ENCODE measurements at places on chromosomes 7 and 10.

DNA sequence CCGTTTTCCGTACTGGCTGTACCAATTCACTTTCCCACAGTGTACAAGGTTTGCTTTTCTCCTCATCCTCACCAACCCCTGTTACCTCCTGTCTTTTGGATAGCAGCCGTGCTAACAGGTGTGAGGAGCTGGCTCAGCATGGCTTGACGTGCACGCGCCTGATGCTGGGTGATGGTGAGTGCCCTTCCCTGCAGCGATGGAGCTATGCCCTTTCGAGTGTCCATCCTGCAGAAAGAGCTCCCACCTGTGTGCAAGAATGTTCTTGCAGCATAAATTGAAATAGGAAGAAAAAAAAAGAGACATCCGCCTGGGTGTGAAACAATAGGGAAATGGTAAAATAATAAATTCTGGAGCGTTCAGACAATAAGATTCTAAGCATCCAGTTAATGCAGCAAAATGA is 9.5 kb upstream of the UBE3C start:
- no peak for DNase-seq

- DNase-seq = peak; percentile 8
These were observed 182.5 kb upstream of the COL1A2 start for GRCh38 chr7:94212160-94212559.

GRCh38 chr7:148790850-148791249 is 92.1 kb downstream of the CUL1 start:
- DNase-seq = no peak

GRCh38 chr7:141930211-141930610 is 14.0 kb downstream of the OR9A4 start:
- DNase-seq = no peak

DNA sequence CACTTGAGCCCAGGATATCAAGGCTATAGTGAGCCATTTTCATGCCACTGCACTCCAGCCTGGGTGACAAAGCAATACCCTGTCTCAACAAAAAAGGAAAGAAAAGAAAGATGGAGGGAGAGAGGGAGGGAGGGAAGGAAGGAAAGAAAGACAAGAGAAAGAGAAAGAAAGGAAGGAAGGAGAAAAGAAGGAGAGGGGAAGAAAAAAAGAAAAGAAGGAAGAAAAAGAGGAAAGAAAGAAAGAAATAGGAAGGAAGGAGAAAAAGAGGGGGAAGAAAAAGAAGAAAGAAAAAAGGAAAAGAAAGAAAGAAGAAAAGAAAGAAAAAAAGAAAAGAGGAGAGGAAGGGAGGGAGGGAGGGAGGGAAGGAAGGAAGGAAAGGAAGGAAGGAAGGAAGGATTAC is 321.5 kb upstream of the CNTNAP2 start:
- DNase-seq = no peak

GRCh38 chr7:55028011-55028410 is 9.2 kb downstream of the EGFR start:
- no peak for DNase-seq

DNA sequence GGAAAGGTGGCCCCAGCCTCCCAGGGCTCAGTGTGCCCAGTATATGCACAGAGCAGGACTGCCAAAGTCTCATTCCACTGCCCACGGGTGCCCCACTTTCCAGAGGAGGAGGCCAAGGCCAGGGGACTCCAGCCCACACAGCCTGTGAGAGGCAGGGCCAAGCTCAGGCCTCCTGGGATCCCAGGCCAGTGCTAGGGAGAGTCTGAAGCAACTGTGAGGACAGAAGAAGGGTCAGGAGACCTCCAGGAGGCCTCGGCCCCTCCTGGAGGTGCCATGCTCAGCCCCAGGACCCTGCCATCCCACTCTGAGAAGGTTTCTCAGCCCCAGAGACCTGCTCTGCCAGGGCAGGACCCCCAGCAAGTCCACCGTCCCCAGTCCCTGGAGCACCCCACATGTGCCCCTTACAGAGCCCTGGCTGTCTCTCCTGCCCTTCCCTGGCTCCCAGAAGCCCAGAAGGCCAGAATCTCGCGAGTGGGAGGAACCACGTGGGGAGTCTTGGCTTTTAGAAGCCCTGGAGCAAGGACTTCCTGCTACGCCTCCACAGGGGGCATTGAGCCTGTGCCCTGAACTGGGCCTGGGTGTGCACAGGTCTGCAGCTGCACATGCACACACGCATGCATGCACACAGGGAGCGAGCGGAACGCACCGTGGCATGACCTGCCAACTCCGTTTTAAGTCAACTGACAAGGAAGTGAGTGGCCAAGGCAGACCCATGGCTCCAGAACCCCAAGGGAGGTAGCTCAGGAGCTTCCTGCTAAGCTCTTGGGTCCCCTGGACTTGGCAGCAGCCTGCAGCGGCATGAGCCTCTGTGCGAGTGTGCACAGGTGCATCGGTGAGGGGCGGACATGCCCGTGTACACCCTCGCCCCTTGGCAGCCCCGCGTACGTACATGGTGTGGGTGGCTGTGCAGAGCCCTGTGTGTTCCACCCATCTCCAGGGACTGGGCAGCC is 33.6 kb downstream of the ZCCHC24 start:
- no peak for DNase-seq

DNA sequence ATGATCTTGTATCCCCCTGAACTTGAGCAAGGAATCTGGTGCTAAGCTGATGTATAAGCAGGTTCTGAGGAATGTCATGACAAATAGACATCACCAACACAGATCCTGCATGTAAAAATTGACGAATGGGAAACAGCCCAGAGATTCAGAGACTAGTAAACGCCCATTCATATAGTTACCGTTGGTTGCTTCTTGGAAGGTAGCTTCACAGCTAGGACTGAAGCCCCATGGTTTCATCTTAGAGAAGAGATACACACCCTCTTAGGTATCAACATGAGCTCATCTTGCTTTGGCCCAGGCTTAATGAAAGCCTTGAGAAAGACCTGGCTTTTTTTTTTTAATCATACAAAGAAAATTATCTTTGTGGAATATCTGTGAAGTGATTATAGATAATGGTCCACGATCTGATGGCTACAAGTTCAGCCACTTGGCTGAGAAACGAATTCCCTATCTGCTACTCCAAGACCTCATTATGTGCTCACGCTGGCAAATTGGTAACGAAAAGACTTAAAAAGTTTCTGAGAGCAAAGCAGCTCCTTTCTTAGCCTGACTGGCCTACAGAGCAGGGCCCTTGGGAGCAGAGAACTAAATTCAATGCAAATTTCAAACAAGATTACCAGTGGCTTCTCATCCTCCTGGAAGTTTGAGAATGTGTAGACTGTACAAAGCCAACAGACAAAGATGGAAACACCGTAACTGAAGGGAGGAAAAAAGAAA is 181.1 kb downstream of the NRP1 start:
- no peak for DNase-seq

GRCh38 chr7:67343114-67343513 is 346.5 kb downstream of the TYW1 start:
- DNase-seq = no peak
